Naive B cell (primary cell): ENCODE measurements at places on chromosomes 7 and 10.

DNA sequence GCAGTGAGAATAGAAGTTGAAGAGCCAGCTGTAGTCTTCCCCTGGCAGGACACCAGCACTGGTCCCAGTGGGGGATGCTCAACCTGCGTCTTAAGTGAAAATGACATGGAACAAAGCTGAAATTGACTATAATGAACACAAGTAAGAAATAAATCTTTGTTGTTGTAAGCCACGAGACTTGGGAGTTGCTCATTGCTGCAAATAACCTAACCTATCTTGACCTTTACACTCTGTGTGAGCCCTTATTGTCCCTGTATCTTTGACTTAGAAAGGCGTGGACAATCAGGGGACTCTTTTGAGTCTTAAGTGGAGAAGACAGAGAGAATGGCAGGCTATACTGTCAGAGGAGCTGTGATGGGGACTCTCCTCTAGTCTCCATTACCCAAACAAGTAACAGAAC lies 16.9 kb downstream of the ZC3HAV1L start:
- no peak for DNase-seq
- no peaks in the 10 kb centered on the region for H3K4me1 ChIP-seq
- no peaks in the 10 kb centered on the region for H3K36me3 ChIP-seq
- H3K27me3 ChIP-seq, result peaks cover 9% of the 10 kb centered on the region

DNA sequence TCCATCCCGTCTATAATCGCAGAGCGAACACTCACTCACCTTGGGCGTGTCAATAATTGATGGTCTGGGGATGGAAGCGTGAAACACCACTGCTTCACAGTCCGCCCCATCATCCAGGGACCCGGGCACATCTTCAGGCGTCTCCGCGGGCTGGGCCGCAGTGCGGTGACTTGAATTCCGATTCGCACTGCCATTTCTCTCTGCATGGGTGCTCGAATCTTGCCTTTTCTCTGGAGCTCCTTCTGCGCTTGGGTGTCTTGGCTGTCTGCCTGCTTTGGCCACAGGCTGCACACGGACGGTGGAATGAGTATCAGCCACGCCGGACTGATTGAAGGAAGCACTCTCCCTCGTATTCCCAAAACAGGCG lies 500 bp downstream of the FAM107B start:
- H3K27me3 ChIP-seq, result no peaks in the 10 kb centered on the region
- H3K4me1 ChIP-seq, result peaks cover 3% of the 10 kb centered on the region
- H3K4me3 ChIP-seq, result no peak overlapping the region
- H3K27ac ChIP-seq, result no peak overlapping the region
- DNase-seq, result no peak

GRCh38 chr10:63611078-63611477 lies 89.9 kb downstream of the REEP3 start:
- no peaks in the 10 kb centered on the region for H3K27me3 ChIP-seq
- no peak overlapping the region for H3K27ac ChIP-seq
- peaks cover 21% of the 10 kb centered on the region for H3K4me1 ChIP-seq

GRCh38 chr10:96642973-96643372 lies 56.2 kb upstream of the TM9SF3 start:
- H3K4me3 ChIP-seq, result no peak overlapping the region
- no peaks in the 10 kb centered on the region for H3K27me3 ChIP-seq
- peak; percentile 61 for DNase-seq

DNA sequence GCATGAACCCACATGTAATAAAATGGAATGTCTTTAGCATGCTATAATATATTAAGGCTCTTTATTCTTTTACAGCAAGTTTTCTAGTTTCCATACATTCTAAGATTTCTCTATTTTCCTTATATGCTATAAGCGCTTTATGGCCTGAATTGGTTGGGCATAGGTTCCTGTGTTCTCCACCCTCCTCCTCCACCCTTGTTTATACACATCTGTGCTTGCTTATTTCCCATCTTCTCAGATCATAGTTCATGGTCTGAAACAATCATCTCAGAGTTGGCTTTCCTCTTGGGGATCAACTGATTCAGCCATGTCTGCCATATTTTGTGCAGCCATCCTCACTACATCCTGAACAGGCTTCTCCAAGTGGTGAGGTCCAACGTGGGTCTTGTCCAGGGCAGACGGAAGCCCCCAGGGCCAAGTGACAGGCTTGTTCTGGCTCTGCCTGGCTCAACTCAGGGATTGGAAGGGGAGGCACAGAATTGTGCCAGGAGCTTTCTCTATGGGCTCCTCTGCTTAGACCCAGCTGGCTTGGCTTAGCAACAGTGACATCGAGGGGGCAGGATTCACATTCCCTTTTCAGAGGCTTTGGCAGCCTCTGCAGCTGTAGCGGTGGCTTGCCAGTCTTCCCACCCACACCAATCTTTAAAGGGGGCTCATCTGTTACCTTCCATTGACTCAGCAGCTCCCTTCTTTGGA lies 327.3 kb downstream of the PTEN start:
- peak overlapping the region; percentile 6 for H3K27ac ChIP-seq
- no peaks in the 10 kb centered on the region for H3K27me3 ChIP-seq
- H3K36me3 ChIP-seq, result no peaks in the 10 kb centered on the region
- no peak overlapping the region for H3K4me3 ChIP-seq

GRCh38 chr7:54932818-54933543 lies 85.8 kb upstream of the EGFR start:
- no peak for DNase-seq
- peaks cover 30% of the 10 kb centered on the region for H3K27me3 ChIP-seq
- H3K36me3 ChIP-seq, result no peaks in the 10 kb centered on the region
- no peak overlapping the region for H3K27ac ChIP-seq
- no peak overlapping the region for H3K4me3 ChIP-seq
- peaks cover 4% of the 10 kb centered on the region for H3K4me1 ChIP-seq

- no peak overlapping the region for H3K27ac ChIP-seq
- H3K4me3 ChIP-seq, result no peak overlapping the region
- peaks cover 3% of the 10 kb centered on the region for H3K27me3 ChIP-seq
Measured at GRCh38 chr10:94125856-94126255, 132.1 kb downstream of the PLCE1 start.

DNA sequence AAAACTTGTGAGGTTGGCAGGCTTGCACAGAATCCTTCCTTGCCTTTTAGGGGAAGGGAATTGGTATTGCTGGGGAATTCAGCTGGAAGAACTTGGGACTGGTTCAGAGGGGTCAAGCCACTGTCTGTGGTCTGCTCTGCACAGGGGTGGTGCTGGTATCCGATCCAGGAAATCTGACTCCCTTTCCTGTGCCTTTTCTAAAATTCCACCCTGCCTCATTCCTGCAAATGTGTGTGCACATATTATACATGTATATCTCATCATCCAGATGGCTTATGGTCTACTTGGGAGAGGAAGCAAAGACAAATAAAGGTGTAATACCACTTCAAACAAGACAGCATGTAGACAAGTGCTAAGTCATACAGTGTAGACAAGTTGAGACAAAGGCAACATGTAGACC lies 14.3 kb downstream of the UBTD1 start:
- H3K27ac ChIP-seq, result no peak overlapping the region
- peaks cover 28% of the 10 kb centered on the region for H3K27me3 ChIP-seq
- no peaks in the 10 kb centered on the region for H3K4me1 ChIP-seq

DNA sequence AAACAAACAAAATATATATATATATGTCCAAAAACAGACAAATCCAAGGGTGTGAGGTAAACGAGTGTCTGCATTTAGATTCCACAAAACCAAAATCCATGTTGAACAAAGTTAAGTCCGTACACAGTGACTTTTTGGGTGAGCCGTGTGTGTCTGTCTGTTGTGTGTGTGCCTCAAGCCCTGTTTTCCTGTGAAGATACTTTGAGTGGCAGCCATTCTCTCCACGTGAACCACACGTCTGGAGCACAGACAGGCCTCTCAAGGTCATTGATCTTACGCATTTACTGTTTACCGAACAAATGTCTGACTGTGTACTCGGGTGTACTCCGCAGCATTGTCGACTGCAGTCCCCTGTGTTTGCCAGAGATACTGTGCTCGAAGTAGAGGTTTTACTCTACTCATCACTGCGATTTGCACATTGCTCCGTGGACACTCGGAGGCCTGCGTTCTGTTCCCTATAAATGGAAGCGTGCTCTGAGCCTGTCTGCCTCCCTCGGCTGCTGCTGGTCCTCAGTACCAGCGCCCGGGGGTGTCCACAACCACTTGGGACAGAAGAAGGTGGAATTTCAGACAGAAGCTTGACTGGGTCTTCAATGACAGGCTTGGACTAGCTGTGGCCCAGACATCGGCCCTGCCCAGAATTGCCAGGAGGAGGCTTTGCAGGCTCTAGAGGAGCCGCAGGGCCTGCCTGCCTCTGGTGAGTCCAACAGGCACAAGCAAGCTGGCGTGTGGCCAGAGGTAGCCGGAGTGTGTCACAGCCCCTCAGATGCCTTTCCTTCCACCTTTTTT lies 22.1 kb downstream of the CYP17A1 start:
- H3K36me3 ChIP-seq, result no peaks in the 10 kb centered on the region
- DNase-seq, result no peak
- H3K4me1 ChIP-seq, result peaks cover 20% of the 10 kb centered on the region
- no peak overlapping the region for H3K4me3 ChIP-seq
- no peaks in the 10 kb centered on the region for H3K27me3 ChIP-seq
- peak overlapping the region; percentile 15 for H3K27ac ChIP-seq

DNA sequence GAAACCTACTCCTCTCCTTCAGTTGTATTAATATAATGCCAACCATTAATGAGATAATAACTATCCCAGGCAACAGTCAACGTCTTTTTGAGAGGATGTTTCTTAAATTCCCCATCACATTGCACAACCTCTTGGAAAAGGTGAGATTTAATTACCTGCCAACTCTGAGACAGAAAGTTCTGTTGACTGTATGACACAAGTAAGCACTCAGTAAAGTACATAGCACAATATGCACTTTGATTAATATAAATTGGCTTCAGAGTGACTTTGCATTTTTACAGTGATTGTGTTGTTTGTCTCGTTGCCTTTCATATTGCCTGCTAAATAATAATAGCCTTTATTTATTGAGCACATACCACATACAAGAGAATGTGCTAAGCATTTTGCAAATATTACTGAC lies 46.7 kb downstream of the CAV1 start:
- H3K4me3 ChIP-seq, result no peak overlapping the region
- no peak for DNase-seq
- no peaks in the 10 kb centered on the region for H3K36me3 ChIP-seq
- no peak overlapping the region for H3K27ac ChIP-seq
- peaks cover 22% of the 10 kb centered on the region for H3K4me1 ChIP-seq

- H3K27ac ChIP-seq, result no peak overlapping the region
- H3K36me3 ChIP-seq, result peaks cover 7% of the 10 kb centered on the region
- H3K4me3 ChIP-seq, result no peak overlapping the region
- H3K27me3 ChIP-seq, result no peaks in the 10 kb centered on the region
Measured at GRCh38 chr7:18361756-18362155, 133.8 kb upstream of the HDAC9 start.

GRCh38 chr10:22652988-22653481 lies 61.3 kb downstream of the PIP4K2A start:
- H3K27ac ChIP-seq, result peak overlapping the region; percentile 68
- no peaks in the 10 kb centered on the region for H3K36me3 ChIP-seq
- no peak for DNase-seq
- no peaks in the 10 kb centered on the region for H3K27me3 ChIP-seq

GRCh38 chr10:18681366-18681765 lies 22.1 kb downstream of the ARL5B start:
- peak overlapping the region; percentile 42 for H3K27ac ChIP-seq
- H3K27me3 ChIP-seq, result no peaks in the 10 kb centered on the region
- no peak for DNase-seq
- H3K4me1 ChIP-seq, result no peaks in the 10 kb centered on the region

DNA sequence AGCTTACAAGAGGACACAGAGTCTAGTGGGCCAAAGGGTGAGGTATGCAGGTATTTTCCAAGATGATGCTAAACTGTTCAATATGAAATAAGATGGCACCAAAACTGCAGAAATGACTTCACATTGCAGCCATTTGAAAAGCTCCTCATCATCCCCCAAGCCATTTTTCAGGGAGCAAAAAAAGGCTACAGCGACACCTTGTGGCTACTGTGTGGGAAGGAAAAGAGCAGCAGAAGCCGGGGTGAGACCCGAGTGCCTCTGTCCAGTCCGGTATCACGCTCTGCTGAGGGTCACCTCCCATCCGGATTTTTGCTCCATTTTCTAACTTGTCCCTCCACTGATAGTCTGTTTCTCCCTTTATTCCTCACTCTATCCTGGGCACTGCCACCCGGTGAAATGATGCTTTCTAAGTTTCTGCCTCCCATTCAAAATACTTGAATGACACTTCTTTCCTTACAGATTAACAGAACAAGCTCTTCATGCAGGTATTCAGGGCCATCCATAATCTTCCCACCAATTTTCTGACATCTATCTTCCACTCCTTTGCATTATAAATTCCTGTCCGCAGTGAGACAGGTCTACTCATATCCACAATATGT lies 220.2 kb downstream of the DGKI start:
- H3K4me3 ChIP-seq, result no peak overlapping the region
- H3K27ac ChIP-seq, result no peak overlapping the region
- no peak for DNase-seq
- peaks cover 16% of the 10 kb centered on the region for H3K27me3 ChIP-seq
- peaks cover 3% of the 10 kb centered on the region for H3K4me1 ChIP-seq

DNA sequence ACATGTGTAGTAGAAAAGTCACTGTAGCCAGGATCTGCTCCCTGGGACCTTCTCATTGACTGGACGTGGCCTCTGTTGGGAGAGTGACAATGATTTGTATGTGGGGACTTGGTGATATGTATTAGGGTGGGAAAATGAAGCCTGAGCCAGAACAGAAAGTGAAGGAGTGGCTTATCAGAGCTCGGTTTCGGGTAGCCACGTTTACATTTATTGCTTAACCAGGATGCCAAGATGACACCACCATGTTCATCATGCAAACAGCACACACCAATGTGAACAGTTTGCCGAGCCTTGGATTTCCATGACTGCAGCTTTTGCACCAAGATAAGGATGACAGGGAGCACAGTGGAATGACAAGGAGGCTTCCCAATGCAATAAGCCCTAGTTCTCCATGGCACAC lies 112.8 kb upstream of the STK17A start:
- peaks cover 42% of the 10 kb centered on the region for H3K27me3 ChIP-seq
- H3K4me1 ChIP-seq, result no peaks in the 10 kb centered on the region
- no peak overlapping the region for H3K4me3 ChIP-seq
- no peaks in the 10 kb centered on the region for H3K36me3 ChIP-seq
- DNase-seq, result no peak
- no peak overlapping the region for H3K27ac ChIP-seq

DNA sequence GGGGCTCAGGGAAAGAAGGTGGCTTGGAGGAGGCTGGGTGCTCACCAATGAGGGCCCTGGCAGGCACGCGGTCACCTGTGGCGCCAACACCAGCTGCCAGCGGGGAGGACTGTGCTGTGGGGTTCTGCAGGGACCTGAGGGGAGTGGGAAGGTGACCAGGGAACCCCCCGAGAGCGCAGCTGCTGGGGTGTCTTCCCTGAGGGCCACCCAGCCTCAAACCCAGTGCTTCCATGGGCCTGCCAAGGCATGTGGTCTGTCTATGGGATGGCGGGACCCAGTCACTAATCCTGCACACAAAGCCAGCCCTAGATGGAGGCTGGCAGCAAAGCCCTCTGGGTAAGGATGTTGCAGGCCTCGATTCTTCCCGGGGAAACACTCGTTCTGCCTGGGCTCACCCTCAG lies 117.1 kb downstream of the EBF3 start:
- no peaks in the 10 kb centered on the region for H3K4me1 ChIP-seq
- H3K27ac ChIP-seq, result no peak overlapping the region
- peaks cover 11% of the 10 kb centered on the region for H3K27me3 ChIP-seq
- no peak for DNase-seq

- H3K4me3 ChIP-seq, result peak overlapping the region; percentile 87
- no peaks in the 10 kb centered on the region for H3K36me3 ChIP-seq
- H3K27me3 ChIP-seq, result no peaks in the 10 kb centered on the region
Measured at GRCh38 chr7:73526896-73527821, 5.1 kb upstream of the BAZ1B start.

GRCh38 chr10:5284311-5285057 lies 80.3 kb upstream of the UCN3 start:
- H3K36me3 ChIP-seq, result no peaks in the 10 kb centered on the region
- H3K27me3 ChIP-seq, result peaks cover 26% of the 10 kb centered on the region
- no peak overlapping the region for H3K4me3 ChIP-seq
- no peaks in the 10 kb centered on the region for H3K4me1 ChIP-seq

- no peak for DNase-seq
- H3K27ac ChIP-seq, result no peak overlapping the region
- H3K36me3 ChIP-seq, result peaks cover 26% of the 10 kb centered on the region
- H3K4me1 ChIP-seq, result no peaks in the 10 kb centered on the region
Measured at GRCh38 chr7:141674171-141674671, 27.7 kb downstream of the DENND11 start.
